Breast epithelium (tissue), 4 donors: ENCODE measurements at places on chromosomes 5 and 9.
A peak's percentile ranks its signal among the peaks of the same experiment; 100 is the strongest.

DNA sequence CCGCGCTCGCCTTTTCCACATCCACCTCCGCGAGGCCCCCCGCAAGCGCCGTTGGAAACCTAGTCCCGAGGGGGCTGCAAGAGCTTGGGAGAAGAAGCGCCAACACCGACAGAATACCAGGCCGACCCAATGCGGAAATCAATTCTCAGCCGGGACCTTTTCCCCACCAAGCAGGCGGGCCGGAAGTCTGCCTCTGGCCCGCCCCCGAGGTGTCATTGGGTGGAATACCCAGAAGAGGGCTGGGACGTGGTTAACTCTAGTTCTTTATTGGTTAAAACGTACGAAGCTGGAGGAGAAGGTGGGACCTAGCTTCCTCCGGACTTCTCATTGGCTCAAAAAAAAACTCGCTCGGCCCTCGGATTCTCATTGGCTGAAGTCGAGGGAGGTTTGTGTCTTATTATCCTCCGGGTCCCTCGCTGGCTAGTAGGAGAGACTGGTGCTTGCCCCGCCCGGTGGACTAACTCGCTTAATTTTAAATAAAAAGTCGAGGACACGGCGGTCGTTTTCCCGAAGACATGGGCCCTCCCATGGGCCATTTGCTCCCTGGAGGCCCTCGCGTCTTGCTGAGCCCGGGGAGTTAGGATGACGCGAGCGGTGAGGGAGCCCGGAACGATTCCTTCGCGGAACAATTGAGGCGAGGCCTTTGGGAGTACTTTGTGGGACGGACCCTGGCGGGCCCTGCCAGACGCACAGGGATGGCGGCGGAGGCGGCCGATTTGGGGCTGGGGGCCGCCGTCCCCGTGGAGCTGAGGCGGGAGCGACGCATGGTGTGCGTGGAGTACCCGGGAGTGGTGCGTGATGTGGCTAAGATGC, at the start of gene GTF3C5:
Gene GTF3C5 (plus strand): TSS at position 681 of the 813 bp plus-strand sequence. CDS start 15 bp downstream, at position 696.
- peaks cover 3% of the 10 kb centered on the region for H3K4me1 ChIP-seq
- DNase-seq, result peak; percentile 90
- no peaks in the 10 kb centered on the region for H3K36me3 ChIP-seq
- H3K27me3 ChIP-seq, result no peaks in the 10 kb centered on the region
- peak within 1 kb of the TSS; percentile 91 for H3K4me3 ChIP-seq

- no peaks in the 10 kb centered on the region for H3K27me3 ChIP-seq
- no peak for DNase-seq
- H3K27ac ChIP-seq, result no peak overlapping the region
- no peak overlapping the region for H3K4me3 ChIP-seq
Observed at GRCh38 chr5:175252234-175252805, 191.7 kb downstream of the DRD1 start.

- H3K27me3 ChIP-seq, result no peaks in the 10 kb centered on the region
- no peak overlapping the region for H3K4me3 ChIP-seq
- no peak overlapping the region for H3K27ac ChIP-seq
- H3K4me1 ChIP-seq, result no peaks in the 10 kb centered on the region
- DNase-seq, result no peak
- no peaks in the 10 kb centered on the region for H3K36me3 ChIP-seq
Observed at GRCh38 chr5:143682929-143683386, 129.0 kb upstream of the HMHB1 start.

DNA sequence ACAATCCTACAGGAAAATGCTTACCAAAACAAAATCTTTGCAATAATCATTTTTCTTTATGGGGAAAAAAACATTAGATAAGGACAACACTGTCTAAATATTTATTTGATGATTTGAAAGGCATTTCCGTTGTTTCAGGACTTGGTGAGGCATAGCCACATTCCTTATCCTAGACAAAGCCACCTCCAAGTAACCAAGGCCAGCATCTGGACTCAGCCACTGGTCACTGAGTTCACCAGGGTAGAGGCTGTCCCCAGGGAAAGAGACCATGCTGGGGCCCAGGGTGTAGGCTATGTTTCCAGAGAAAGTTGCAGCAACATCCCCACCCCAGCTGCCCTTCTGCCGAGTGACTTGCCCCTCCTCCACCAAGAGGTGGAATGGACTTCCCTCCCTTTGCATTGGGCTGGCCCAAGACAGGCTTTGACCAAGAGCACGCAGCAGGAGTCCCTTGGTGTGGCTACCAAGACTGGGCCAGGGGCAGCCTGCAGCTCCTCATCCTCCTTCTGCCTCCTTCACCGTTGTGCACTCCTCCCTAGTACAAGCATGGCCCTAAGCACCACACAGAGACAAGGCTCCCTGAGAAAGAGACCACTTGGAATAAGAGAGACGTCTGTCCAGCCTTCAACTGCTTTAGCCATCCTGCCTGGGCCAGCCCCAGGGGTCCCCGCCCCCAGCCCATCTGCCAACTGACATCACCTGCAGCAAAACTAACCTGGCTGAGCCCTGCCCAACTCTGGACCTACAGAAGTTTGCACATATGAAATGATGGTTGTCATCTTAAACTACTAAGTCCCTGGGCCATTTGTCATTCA, 68.1 kb upstream of the SPIN1 start:
- no peak overlapping the region for H3K27ac ChIP-seq
- no peaks in the 10 kb centered on the region for H3K4me1 ChIP-seq
- no peaks in the 10 kb centered on the region for H3K36me3 ChIP-seq
- H3K4me3 ChIP-seq, result no peak overlapping the region

DNA sequence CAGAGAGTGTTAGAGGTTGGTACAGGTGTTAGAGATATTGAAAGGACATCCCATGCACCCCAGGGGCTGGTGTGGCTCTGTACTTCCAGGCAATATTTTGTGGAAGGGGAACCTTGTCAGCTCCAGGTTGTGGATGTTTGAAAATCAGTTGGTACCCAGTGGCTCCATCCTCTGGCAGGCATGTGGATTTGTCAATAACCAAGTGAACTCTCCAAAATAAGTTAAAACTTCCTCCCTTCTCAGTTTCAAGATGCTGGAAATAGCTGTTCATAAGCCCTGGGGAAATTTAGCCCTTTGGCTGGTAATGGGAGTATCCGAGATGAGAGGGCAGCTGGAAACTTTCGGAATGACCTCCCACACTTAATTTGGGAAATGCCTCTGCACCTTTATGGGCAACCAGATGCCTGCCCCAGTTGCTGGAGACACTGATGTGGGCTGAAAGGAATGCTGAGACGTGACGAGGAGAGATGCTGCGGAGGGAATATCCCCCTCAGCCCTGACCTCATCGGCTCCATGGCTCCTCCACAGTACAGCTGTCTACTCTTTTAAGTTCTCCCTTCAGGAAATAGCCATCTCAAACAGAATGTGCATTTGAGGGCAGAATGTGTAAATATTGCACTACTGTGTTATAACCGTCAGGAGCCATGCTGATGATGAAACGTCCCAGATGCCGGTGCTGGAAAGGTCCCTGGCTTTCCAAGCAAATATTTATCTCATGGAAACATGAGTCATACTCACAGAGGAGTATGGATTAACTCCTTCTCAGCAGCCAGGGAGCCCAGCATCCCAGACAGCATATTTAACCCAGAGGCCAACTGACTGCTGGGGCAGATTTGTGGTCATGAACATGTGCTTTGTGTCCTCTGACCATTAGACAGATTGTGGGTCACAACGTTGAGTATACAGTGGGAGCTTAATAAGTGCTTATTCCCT, 29.5 kb downstream of the TGFBI start:
- no peak for DNase-seq
- H3K36me3 ChIP-seq, result no peaks in the 10 kb centered on the region
- peak overlapping the region; percentile 11 for H3K27ac ChIP-seq
- no peaks in the 10 kb centered on the region for H3K4me1 ChIP-seq

DNA sequence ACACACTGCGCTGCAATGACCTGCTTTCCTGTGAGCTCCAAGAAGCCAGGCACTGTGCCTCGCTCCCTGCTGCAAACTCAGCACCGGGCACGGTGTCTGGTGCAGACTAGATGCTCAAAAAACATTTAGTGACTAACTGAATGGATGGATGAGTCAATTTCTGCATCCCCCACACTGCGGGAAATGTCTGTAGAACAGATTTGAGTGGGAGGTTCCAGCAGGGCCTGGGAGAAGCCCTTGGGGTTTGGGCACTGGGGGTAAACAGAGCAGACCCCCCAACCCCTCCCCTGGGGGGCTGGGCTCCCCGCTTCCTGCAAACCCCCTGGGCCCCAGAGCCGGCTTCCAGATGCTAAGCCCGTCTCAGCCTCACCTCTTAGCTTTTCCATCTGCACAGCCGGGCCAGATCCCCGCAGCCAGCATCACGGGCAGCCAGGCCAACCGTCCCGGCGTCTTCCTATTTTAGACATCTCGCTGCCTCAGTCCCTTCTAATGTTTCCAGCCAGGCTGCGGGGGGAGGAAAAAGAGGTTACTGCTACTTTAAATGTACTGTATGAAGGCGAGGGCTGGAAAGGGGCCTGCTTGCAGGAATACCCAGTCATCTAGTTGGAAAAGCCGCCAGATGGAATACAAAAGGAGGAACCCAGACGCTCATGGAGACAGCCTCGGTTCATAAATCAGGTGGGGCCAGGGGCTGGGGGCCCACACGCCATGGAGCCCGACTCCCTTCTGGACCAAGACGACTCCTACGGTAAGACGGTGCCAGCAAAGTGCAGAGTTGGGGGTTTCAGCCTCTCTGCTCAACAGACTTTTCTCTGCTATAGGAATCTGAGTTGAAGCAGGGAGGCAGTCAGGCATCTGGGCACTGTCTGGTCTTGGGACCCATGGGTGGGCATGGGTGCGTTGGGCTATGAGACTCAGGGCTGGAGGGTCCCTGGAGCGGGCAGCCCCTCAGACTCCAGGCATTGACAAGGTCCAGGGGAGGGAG, 67.1 kb upstream of the GGTA1 start:
- H3K27ac ChIP-seq, result no peak overlapping the region
- DNase-seq, result no peak
- H3K36me3 ChIP-seq, result no peaks in the 10 kb centered on the region
- H3K27me3 ChIP-seq, result no peaks in the 10 kb centered on the region
- peak overlapping the region; percentile 13 for H3K4me3 ChIP-seq

- peak overlapping the region; percentile 98 for H3K27ac ChIP-seq
- H3K36me3 ChIP-seq, result no peaks in the 10 kb centered on the region
- H3K4me1 ChIP-seq, result no peaks in the 10 kb centered on the region
Observed at GRCh38 chr9:92324889-92325268, 271 bp downstream of the NOL8 start.

DNA sequence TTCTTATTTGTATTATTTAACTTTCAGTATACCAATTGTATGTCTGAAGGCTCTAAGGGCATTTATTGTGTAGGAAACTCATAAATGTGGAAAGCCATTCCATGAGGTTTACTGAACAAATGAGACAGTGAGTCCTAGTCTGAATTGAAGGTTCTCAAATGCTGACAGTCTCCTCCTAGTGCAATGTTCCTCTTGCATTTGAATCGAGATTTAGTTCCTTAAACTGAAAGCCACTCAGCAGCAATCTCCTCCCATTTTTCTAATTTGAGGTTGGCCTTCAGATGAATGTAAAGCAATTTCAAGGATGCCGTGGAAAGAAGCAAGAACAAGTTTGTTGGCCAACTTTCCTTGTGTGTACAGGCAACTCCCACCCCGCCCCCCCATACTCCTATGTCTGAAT, 493.2 kb upstream of the KLF4 start:
- no peaks in the 10 kb centered on the region for H3K36me3 ChIP-seq
- no peaks in the 10 kb centered on the region for H3K27me3 ChIP-seq
- no peak overlapping the region for H3K4me3 ChIP-seq
- no peaks in the 10 kb centered on the region for H3K4me1 ChIP-seq
- no peak overlapping the region for H3K27ac ChIP-seq
- DNase-seq, result no peak

DNA sequence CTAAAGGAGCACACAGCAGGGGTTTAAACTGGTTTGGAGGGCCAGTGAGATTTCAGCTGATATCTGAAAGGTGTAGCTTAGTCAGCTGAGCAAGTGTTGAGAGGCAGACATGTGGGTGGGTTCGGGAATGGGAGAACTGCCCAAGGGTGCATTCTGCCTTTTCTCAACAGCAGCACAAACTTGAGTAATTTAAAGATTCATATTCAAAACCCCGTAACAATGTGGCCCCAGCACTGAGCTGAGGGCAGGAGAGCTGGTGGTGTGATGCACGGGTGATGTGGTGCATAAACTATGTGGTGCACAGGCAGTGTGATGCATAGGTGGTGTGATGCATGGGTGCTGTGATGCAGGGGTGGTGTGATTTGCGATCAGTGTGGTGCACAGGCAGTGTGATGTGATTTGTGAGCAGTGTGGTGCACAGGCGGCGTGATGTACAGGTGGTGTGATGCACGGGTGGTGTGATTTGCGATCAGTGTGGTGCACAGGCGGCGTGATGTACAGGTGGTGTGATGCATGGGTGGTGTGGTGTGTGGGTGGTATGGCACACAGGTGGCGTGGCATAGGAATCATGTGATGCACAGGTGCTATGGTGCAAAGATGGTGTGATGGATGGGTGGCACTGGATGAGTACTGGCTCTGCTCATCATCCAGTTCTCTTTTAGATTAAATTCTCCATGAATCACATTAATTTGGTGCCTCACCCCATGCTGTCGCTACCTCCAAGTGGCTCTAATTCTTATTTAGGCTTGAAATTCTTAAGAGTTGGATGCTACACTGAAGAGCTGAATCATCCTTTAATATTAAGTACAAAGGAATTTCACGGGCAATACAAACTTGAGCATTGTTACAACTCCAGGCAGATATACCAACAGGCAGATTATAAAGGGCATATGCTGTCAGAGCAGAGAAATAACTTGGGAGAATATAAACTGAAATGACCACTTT, 53.6 kb downstream of the DAP start:
- H3K27ac ChIP-seq, result no peak overlapping the region
- H3K27me3 ChIP-seq, result no peaks in the 10 kb centered on the region
- no peak overlapping the region for H3K4me3 ChIP-seq
- DNase-seq, result no peak

DNA sequence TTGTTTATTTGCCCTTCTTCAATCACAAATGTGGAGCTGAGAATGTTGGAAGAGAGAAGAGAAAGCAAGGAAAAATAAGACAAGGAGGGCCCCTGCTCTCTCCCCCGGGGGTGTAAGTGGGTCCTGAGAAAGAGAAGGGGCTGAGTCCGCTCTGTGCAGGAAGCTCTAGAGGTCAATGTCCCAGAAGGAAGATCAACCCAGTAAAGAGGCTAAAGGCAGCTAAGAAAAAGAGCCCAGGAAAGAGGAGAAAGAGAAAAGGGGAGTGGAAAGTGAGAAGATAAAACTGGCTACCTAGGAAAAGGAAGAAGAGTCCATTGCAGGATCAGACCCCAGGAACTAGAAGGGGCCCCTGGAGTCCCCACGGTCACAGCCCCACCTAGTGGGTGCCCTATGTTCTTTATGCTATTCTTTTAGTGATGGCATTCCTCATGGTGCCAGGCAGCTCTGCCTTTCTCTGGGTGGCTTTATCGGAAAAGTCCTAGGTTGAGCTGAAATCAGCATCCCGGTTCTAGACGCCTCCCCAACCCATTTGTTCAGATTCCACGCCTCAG, 583.4 kb downstream of the ACTL7B start:
- H3K27me3 ChIP-seq, result no peaks in the 10 kb centered on the region
- peak overlapping the region; percentile 76 for H3K27ac ChIP-seq
- DNase-seq, result peak; percentile 29
- H3K4me3 ChIP-seq, result peak overlapping the region; percentile 21
- no peaks in the 10 kb centered on the region for H3K4me1 ChIP-seq
- H3K36me3 ChIP-seq, result no peaks in the 10 kb centered on the region
